Activated CD8-positive, alpha-beta memory T cell treated with anti-CD3 and anti-CD28 coated beads for 1 hour (primary cell): ENCODE measurements at places on chromosomes 5 and 9.
A peak's percentile ranks its signal among the peaks of the same experiment; 100 is the strongest.

- no peak for DNase-seq
Observed at GRCh38 chr5:73155271-73156222, 17.4 kb upstream of the TMEM174 start.

DNA sequence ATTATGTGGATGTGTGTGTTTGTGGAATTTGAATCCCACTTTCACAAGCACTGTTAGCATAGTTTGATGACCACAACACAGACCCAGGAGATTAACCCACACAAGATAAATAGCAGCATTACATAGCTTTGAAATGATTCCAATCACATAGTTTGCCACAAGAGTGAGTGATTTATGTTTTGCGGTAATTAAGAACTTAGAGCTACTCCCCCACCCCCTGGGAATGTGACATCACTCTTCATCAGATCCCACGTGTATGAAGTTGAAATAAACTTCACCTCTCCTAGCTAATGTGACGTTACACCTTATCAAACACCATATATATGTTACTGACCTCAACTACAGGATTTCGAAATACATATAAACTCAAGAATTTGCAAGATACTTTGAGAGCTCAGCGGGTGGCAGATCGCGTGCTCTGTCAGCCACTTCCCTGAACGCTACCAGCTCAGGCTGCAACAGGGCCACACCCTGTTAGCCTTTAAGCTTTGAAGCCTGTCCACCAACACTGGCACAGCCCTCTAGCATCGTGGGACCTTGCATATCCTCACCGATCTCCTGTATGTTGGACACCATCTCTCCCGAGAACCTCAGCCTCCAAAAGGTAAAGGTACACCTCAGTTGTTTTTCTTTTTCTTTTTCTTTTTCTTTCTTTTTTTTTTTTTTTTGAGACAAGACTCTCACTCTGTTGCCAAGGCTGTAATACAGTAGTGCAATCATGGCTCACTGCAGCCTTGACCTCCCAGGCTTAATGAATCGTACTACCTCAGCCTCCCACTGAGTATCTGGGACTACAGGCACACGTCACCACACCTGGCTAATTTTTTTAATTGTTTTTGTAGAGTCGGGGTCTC is 1.7 kb upstream of the AGTPBP1 start:
- no peak for DNase-seq

DNA sequence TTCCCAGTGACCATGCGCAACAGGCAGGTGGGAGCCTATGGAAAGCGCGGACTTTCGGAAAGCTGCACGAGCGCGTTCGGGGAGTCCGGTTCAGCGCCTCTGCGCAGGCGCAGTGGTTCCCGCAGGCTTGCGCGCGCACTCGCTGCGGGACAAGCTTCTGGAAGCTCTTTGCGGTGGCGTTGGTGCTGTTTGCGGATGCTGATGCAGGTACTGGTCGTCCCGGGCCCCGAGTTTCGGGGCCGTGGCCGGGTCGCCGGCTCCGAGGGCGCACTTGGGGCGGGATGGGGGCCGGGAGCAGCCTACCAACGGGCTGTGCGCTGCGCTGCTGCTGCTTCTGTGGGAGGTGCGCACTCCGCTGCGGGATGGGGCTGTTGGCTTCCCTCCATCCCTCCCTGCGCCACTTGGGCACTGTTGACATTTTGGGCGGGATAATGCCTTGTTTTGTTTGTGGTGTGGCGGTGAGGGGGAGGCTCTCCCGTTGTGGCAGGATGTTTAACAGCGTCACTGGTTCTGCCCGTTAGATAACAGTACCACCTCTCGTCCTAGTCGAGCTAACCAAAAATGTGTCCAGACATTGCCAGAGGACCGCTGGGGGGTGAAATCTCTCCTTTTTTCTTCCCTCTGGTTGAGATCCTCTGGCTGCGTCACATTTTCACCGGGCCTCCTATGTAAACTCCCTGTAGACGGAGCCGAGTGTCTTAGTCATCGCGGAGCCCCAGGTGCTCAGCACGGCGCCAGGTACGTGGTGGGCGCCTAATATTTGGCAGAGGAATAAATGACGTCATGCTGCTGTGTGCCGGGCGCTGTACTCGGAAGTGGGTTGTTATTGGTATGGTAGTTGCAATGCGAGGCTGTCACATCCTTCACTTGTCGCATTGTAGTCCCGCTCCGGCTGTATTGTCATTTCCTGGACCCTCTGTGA is at the start of gene ZNF483:
Gene ZNF483, plus strand, starts transcription at position 124 of the 922 bp plus-strand sequence. CDS start 2,217 bp downstream, outside the sequence.
- DNase-seq: peak; percentile 61

GRCh38 chr5:31121224-31121623 is 72.3 kb upstream of the CDH6 start:
- no peak for DNase-seq

GRCh38 chr9:127174386-127175318 is 52.2 kb upstream of the ANGPTL2 start:
- no peak for DNase-seq

DNA sequence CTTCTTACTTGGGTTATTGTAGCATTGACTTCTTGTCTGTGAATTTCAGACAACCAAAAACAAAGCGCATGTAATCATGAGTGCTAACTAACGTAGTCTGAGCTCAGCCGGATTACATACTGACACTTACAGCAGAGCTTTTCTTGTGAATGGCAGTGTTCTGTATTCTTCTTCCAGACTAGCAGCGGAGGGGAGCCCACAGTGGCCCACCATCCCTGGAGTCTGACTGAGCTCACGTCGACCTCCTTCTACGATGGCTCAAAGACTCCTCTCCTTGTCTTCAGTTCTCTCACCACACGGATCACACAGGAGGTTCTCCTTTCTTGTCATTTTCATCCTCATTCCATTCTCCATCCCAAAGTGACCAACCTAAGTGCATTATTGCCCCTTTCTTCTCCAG is 211.4 kb downstream of the CHSY3 start:
- DNase-seq: no peak

DNA sequence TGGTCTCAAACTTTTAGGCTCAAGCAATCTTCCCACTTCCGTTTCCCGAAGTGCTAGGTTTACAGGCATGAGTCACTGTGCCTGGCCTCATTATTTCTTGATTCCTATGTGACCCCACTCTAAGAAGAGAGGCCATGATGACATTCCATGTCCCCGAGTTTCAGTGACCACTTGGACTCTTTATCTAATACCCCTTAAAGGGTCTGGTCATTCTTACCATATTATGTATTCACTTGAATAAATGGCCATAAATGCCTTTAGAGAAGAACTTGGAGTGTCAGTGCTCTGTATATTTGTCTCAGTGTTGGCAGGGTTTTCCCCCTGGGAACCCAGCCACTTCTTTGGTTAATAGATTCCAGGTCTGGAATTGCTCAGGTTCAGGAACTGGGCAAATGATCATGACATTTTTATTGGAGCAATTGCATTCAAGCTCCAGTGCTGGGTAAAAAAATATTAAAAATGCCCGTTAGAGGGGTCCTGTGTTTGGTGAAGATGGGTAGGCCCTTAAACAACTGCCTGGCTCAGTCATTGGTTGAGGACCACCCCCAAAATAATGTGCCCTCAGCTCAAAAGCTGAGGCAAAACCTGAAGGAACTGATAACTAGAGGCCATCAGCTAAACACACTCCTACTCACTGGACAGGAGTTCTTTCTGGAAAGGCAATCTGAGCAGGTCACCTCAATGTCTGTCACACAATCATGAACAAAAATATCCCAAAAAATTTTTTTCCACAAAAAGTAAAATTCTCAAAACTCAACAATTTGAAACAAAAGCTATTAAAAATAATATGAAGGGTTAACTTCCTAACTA is 186.6 kb upstream of the ZNF608 start:
- DNase-seq: no peak

DNA sequence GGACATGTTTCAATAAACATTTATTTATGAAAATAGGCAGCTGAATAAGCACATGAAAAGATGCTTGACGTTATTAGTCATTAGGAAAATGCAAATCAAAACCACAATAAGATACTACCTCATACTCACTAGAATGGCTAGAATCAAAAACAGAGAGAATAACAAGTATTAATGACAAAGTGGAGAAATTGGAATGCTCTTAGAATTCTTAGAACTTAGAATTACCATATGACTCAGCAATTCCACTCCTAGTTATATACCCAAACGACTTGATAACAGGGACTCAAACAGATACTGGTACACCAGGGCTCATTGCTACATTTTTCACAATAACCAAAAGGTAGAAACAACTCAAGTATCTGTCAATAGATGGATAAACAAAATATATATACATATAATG is 15.1 kb upstream of the TRIM36 start:
- DNase-seq: no peak

- no peak for DNase-seq
Observed at GRCh38 chr9:109950710-109951443, 170.9 kb downstream of the PALM2AKAP2 start.

DNA sequence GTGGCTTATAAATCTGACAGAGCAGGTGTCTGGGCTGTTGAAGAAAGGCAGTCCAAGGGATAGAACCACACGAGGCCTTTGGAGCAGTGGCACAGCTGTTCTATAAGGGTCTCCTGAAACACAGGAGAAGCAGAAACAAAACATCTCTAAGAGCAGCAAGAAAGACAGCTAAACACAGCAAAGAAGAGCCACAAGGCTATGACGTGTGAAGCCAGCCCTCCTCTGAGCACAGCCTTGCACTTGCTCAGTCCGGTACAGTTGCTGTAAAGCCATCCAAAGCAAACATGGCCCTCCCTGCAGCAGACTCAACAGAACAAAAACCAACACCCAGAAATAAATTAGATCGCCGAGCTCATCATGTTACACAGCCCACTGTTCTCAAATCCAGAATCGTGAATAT is 2.6 kb upstream of the GZMK start:
- DNase-seq: no peak

- no peak for DNase-seq
Observed at GRCh38 chr5:91797576-91797975, 414.5 kb upstream of the ARRDC3 start.

GRCh38 chr5:107005653-107006052 is 665.1 kb downstream of the EFNA5 start:
- no peak for DNase-seq

DNA sequence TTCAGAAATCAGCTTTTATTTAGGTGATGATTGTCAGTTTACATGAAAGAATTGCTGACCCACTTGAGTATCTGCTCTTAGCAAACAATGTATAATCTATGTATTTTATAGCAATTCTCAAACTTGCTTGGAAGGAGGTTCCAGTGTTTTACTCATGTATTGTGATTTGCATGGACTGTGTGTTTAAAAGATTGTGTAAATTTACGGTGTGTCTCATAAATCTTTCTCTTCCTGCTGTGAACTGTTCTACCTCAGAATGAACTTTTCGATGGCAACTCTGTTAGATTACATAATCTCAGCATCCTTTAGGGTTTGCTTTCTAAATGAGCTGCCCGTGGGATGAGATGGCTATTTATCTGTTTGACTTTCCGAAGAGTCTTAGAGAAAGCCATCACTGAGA is 122.5 kb downstream of the MEF2C start:
- DNase-seq: no peak

DNA sequence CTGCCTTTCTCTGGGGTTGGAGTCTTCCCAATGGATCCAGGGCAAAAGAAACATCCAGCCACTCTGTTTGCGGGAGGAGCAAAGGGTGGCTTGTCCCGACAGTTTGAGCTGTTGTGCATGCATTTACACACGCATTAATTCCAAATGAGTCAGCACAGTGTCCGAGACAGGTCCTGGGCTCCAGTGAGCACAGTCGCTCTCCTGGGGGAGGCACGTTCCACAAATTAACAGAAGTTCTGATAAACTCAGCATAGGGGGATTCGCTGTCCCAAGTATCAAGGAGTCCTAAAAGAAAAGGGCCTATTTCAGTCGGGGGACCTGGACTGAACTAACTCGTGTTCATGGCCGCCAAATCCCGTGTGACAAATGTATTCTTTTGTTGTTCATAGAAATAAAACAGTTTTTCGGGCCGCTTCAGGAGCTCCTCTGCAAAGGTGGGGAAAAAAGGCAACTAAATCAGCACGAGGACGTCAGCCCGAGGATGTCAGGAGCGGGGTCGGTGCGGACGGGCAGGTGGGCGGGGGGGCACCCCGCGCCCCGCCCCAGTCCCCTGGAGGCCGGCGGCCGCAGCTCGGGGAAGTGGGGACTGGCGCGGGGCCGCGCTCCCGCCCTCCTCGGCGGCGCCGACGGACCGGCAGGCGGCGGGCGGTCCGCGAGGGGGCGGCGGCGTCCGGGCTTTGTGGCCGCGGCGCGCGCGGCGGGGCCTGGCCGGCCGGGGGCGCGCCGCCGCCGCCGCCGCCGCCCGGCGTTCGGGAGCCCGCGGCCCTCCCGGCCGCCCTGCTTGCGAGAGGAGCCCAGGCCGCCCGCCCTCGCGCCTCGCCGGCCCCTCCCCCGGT is at the start of gene MSANTD3:
Gene MSANTD3, plus strand, starts transcription at position 614 of the 836 bp plus-strand sequence. CDS start 14,796 bp downstream, outside the sequence.
- no peak for DNase-seq

DNA sequence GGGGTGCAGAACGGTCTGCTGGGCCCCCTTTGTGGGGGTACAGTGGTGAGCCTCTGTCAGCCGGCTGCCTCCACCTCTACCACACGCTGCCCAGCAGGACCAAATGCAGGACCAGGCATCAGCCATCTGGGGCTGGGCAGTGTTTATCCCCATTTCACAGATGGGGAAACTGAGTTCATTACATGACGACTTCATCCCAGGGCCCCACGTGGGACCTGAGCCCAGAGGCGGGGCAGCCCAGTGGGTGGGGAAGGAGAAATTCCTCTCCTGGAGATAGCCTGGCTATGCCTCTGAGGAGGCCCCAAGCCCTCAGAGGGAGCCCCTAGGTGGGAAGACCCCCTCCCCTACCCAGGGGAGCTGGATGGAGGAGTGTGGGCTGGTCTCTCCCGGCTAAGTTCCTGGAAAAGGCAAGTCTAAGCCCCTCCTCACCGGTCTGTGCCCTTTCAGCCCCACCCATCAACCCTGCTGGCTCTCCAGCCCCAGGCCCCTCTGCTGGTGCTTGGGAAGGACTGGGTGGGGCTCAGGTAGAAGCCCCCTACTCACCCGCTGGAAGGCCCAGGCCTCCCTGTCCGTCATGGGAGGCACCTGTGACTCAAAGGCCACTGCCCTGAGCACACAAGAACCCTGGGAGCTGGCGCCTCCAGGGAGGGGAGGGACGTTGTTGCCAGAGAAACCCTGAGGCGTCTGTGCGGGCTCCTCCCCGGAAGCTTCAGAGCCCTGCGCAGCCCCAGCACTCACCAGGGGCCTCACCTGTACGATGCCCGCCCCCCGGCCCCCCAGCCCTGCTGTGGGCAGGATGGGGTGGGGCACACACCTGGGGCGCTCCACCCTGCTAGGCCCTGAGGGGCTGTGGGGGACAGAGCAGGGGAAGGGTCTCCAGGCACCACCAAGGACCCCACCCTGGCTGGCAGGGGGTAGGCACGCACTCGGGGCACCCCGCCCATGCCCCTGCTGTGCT is 7.4 kb upstream of the CCDC187 start:
- no peak for DNase-seq

GRCh38 chr5:178215280-178216002 is 11.1 kb downstream of the HNRNPAB start:
- DNase-seq: no peak

DNA sequence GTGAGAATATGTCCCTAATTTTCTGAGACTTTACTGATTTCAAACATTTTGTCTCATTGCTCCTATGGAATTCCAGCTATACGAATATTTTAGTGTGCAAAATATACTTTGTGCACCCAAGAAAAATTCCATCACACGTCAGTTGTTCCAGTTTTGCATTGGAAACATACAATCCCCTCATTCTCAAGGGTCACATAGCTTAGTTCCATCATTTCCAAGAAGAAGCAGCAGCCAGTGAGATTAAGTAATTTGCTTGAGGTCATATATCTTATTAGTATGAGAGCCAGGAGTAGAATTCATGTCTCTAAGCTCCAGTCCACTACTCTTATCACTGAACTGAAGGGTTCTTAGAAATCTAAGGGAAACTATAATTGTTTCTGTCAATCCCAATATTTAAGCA is 746.7 kb upstream of the C9orf72 start:
- no peak for DNase-seq
